ENCODE measurements at places on chromosomes 5 and 9.

DNA sequence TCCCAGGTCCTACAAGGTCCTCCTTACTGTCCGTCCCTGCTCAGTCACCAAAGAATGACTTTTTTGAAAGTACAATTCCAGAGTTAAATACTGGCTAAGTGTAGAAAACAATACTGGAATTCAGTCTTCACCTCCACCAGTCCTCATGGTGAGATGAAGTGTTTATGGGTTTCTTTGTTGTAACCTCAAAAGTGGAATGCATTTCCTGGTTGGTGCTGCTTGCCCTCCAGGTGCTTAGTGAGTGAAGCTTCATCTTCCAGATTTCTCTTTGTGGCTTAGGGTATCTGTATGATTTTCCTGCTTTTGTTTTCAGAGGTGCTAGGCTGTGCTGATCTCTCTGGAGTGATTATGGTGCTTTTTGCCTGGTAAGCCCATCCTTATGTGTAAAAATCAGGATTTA lies 49.4 kb upstream of the DHFR start:
- no peak for DNase-seq

DNA sequence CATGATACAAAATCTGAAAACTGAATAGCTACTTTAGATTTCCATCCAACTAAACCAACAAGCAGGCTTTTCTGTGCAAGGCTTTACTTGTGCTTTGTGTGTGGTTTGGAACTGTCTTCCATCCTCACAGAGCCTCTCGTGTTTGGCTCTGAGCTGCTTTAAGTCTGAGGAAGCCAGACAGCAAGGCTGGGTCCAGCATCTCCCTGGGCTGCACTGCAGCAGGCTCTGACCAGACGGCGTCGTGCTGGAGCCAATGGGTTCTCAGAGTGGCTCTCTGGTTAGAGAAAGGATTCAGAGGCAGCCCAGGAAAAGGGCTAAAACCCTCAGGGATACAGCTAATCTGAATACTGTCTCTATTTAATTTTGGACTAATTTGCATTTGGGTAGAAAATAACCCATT lies 207.9 kb upstream of the EFNA5 start:
- no peak for DNase-seq

DNA sequence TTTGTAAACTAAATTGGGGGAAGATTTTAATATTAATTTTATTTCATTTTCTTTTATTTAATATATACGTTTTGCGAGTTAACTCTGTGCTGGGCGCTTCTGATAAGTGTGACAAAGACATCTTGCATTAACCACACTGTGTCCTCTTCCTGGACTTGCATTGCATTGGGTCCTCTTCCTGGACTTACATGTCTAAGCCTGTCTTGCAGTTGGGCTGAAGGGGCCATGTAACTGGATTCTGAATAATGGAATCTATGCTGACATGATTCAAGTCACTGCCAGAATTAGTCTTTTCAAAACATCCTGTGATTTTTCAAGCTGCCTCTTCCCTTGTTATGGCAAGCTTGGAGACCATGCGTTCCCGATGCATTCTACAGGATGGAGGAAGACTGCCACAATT lies 122.6 kb downstream of the TRIM32 start:
- DNase-seq, result no peak

DNA sequence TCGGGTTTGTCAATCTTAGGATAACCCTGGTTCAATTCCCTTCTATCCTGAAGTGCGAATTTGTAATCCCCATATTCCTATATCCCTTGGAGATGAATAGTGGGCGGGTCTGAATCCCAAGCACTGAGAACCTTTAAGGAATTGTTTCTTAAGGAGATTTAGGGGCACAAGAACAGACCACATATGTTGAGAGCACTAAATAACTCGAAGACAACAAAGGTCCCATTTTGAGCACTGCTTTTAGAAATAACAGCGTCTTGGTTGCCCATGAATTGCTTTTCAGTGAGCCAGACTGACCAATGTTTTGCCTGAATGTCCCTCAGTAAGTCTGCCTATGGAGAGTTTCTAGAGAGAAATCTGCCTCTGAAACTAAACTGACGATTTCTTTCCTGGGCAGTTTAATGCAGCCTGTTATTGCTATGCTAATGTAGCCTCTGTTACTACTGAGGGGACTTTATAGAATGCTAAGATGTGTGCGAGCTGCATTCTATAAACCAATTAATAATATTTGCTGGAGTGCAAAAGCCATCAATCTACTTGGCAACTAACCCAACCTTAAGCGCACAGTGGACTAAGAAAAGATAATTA lies 445.0 kb upstream of the DMAC1 start:
- DNase-seq, result no peak

- no peak for DNase-seq
Measured at GRCh38 chr9:127194881-127195713, 69.5 kb upstream of the GARNL3 start.

DNA sequence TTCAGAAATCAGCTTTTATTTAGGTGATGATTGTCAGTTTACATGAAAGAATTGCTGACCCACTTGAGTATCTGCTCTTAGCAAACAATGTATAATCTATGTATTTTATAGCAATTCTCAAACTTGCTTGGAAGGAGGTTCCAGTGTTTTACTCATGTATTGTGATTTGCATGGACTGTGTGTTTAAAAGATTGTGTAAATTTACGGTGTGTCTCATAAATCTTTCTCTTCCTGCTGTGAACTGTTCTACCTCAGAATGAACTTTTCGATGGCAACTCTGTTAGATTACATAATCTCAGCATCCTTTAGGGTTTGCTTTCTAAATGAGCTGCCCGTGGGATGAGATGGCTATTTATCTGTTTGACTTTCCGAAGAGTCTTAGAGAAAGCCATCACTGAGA lies 122.5 kb downstream of the MEF2C start:
- DNase-seq, result no peak

Measured in activated naive CD4-positive, alpha-beta T cell (primary cell).